ENCODE measurements at places on chromosomes 7 and 10.
A peak's percentile ranks its signal among the peaks of the same experiment; 100 is the strongest.

GRCh38 chr7:835485-836401, 3.5 kb downstream of the SUN1 start:
- DNase-seq, result no peak

DNA sequence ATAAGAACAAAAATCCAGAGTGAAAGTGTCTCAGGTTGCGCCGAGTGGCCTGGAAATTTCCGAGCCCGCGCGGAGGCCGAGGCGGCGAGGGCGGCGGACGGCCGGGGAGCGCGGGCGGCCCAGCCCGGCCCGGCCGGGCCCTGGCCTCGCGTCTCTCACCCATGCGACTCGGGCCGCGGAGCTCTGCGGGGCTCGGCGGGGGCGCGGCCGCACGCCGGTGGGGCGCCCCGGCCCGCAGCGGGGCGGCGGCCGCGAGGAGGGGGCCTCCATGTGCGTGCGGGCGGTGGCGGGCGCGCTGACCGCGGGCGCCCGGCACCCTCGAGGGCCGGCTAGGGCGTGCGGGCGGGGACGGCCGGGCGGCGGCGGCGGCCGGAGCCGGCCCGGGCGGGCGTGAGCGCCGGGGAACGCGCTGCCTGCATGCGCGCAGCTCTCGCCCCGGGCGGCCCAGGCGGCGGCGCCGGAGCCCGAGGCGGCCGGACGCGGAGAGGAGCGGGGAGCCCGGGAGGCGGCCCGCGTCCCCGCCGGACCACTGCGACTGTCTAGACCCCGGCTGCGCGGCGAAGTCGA, 302 bp upstream of the EN2 start:
- peak; percentile 70 for DNase-seq

DNA sequence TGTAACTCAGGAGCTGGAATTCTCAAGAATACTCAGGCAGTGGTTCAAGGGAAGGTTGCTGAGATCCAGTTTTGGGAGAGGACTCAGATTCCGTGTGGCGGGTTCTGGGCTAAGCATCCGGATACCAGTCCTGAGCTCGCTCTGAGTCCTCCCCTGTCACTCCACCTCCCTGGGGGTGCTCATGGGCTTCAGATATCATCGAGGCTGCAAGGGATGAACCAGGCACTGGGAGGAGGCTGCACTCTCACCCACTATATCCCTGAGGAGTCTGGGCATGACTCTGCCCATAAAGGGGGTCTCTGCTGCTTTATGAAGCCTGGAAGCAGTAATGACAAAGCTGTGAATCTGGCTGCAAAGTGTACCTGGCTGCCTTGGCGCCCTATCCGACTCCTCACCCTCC, 188.5 kb downstream of the TNS3 start:
- DNase-seq, result no peak

DNA sequence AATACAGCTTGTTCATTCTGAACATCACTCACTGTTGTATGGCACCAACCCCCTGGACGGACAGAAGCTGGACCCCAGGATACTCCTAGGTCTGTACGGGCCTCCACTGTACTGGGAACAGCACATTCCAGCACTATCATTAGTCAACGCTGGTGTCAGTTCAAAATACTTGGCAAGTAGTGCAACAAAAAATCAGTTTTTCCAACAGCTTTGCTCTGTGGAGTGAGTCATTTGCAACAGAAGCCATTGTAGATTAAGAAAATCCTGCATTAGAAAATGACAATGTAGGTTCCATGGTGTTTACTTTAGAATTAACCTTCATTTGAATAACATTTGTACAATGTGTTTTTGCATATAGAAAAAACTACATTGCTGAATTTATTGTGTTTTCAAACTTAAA, 266.6 kb downstream of the HDAC9 start:
- DNase-seq, result no peak

DNA sequence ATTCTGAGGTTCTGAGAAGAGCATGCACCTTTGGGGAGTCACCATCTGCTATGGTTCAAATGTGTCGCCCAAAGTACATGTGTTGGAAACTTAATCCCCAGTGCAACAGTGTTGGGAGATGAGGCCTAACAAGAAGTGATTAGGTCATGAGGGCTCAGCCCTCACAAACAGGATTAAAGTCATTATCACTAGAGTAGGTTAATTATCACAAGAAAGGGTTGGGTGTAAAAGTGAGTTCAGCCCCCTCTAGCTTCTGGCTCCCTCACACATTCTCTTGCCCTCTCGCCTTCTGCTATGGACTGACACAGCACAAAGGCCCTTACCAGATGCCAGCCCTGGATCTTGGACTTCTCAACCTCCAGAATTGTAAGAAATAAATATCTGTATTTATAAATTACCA, 100.3 kb upstream of the C10orf90 start:
- DNase-seq, result no peak

GRCh38 chr10:88820748-88821401, 18.3 kb downstream of the LIPM start:
- DNase-seq, result no peak

GRCh38 chr10:21401196-21401595, 124.3 kb downstream of the SKIDA1 start:
- no peak for DNase-seq

DNA sequence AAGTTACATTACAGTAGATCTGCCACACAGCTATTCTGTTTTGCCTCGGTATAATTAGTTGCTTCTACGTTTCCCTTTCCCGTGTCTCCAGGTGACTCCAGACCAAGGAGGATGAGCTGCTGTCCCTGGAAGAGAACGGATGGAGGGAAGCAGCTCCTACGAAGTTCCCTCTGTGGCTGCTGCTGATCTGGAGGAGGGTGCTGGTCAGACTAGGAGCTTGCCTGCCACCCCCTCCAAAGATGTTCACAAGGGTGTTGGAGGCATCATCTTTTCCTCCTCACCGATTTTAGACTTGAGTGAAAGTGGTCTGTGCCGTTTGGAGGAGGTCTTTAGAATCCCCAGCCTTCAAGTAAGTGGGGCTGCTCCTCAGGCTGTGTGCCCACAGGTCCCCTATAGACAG, 1.4 kb downstream of the LRRC27 start:
- DNase-seq, result no peak

- DNase-seq, result no peak
Observed at GRCh38 chr7:967361-968082, 7.8 kb downstream of the COX19 start.

- DNase-seq, result no peak
Observed at GRCh38 chr7:102094316-102094650, 192.4 kb upstream of the SH2B2 start.

DNA sequence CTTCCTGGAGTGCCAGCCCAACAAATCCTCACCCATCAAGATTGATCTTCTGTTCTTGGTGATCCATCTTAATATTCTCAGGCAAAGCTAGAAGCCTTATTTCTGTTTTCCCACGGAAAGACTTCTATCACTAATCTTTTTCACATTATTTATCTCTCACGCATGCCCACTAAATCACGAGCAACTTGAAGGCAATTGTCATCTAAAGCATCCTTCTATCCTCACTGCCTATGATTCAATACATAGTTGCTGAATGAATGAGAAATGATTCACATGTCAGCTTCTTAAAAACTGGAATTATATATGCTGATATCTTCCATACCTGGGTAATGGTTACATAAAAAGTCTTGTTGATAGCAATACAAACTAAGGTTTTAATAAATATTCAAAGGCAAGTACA, 12.6 kb upstream of the COL1A2 start:
- no peak for DNase-seq

GRCh38 chr7:80783678-80784327, 135.0 kb downstream of the SEMA3C start:
- DNase-seq, result no peak

GRCh38 chr10:1289591-1289990, 233.4 kb downstream of the WDR37 start:
- no peak for DNase-seq

DNA sequence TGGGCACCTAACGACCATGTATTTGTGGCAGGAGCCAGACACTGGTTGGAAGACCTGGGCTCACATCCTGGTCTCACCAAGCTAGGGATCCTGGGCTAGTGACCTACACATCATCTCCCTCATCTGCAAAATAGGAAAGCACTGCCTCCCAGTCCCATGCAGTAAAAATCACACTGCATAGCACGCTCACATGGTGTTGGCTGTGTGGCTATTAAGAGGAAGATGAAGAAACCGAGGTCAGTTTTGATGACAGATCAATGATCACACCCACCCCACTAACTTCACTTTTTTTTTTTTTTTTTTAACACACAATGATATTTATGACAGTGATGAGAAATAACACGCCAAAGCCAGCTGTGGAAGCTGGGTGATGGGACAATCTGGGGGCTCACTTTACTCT, 146.5 kb downstream of the RNF216 start:
- DNase-seq, result no peak

- no peak for DNase-seq
Observed at GRCh38 chr10:127150136-127150535, 46.3 kb downstream of the INSYN2A start.

- DNase-seq, result no peak
Observed at GRCh38 chr10:71933651-71934050, 30.5 kb upstream of the CHST3 start.

DNA sequence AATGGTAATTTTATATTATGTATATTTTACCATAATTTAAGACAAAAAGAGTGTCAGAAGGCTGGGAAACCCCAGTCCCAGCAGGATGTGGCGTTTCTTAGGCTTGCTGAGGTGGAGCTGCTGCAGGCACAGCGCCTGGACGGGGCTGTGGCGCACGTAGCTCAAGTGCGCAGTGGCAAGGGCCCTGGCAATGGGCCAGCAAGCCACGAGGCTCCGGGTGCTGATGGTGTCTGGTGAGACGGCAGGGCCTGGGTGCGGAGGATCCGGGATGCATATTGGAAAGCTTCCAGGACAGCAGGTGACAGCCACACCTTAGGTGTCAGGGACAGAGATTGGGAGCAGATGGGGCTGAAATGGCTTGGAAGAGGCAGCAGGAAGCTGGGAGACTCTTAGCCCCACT, 37.2 kb downstream of the CLEC2L start:
- no peak for DNase-seq

DNA sequence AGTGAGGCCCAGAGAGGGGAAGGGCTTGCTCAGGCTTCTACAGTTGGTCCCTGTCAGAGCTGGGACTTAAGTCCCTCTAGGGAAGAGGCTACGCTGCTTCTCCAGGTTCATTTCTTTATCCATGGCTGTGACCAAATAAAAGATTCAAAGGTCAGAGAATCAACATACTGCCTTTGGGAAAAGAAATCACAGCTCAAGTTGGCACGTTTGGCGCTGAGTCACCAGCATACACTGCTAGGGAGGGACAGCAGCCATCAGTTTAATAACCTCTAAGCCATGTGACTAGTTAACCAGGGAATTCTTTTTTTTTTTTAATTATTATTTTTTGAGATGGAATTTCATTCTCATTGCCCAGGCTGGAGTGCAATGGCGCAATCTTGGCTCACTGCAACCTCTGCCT, 28.4 kb upstream of the CRHR2 start:
- no peak for DNase-seq

- DNase-seq, result no peak
Observed at GRCh38 chr10:129020651-129021330, 446.2 kb upstream of the MGMT start.

GRCh38 chr7:34190299-34190698, 285.0 kb downstream of the BMPER start:
- no peak for DNase-seq

- peak; percentile 65 for DNase-seq
Observed at GRCh38 chr10:119652361-119652730, 1.2 kb downstream of the BAG3 start.

DNA sequence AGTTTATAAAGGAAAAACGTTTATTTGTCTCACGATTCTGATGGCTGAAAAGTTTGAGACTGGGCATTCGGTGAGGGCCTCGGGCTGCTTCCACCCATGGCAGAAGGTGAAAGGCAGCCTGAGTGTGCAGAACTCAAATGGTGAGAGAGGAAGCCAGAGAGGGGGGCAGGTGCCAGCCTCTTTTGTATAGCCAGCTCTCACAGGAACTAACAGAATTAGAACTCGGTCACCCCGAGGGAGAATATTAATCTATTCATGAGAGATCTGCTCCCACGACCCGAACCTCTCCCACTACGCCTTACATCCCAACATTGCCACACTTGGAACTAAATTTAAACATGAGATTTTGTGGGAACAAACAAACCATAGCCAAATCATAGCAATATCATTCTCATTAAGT, 112.6 kb downstream of the ZPBP start:
- DNase-seq, result no peak

DNA sequence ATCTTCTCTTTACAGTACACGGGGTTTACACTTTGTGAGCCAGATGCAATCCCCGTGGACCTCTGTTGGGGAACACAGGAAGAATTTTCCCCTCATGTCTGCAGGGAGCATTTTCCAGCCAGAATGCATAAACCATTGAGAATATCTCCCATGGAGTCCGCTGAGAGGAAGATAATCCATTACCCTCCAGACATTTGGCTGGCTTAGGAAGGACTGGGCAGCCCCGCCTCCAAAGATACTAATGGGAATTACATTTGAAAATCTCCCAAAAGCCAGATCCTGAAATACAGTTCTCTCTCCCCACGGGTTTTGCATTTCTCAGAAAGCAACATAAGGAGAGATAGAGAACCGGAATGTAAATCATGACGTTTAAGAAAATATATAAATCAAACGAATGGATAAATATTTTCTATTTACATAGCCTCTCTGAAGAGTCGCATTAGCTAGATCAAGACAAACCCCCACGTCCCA, 53.5 kb downstream of the TRIL start:
- peak; percentile 30 for DNase-seq

- DNase-seq, result no peak
Observed at GRCh38 chr7:138784692-138785091, 13.1 kb upstream of the TMEM213 start.

GRCh38 chr10:61390851-61391250, 62.3 kb downstream of the TMEM26 start:
- no peak for DNase-seq

- DNase-seq, result no peak
Observed at GRCh38 chr10:69902835-69903535, 101.3 kb downstream of the COL13A1 start.

GRCh38 chr10:98492763-98493162, 46.0 kb upstream of the HPS1 start:
- no peak for DNase-seq

DNA sequence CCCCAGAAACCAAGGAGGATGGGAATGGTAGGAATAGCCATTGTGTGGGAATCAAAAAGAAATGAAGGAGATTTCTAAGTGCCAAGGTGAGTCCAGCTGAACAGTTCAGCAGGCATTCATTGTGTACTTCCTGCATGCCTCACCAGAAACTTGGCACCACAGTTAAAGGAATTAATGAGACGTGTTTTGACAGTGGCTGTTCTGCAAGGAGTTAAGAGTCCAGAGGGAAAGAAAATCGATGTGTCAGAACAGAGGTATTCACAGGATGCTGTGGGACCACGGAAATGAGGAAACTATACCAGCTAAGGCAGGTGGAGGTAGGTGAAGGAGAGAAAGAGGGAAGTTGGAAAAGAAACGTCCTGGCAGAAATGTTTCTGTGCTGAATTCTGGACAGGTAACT, 78.1 kb downstream of the PRKCQ start:
- DNase-seq, result no peak

GRCh38 chr7:130409712-130410072, 29.4 kb downstream of the CPA1 start:
- DNase-seq, result no peak

DNA sequence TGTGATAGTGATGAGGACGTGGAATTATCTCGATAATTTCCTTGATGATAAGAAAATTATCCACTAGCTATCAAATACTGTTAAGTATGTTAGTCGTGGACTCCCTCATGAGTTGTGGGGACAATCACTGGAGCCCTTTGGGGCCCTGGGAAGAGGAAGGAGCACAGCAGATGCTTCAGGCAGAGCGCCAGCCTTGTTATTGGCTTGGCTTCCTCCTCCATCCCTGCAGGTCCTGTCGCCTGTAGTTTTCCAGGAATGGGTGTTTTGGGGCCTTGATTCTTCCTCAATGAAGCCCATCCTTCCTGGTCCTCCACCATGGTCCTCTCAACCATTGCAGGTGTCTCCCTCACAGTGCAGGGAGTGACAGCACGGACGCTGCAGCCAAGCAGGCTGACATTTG, 32.5 kb upstream of the ZNF32 start:
- DNase-seq, result no peak
